Effector CD8-positive, alpha-beta T cell (primary cell): ENCODE measurements at places on chromosomes 1 and 21.

DNA sequence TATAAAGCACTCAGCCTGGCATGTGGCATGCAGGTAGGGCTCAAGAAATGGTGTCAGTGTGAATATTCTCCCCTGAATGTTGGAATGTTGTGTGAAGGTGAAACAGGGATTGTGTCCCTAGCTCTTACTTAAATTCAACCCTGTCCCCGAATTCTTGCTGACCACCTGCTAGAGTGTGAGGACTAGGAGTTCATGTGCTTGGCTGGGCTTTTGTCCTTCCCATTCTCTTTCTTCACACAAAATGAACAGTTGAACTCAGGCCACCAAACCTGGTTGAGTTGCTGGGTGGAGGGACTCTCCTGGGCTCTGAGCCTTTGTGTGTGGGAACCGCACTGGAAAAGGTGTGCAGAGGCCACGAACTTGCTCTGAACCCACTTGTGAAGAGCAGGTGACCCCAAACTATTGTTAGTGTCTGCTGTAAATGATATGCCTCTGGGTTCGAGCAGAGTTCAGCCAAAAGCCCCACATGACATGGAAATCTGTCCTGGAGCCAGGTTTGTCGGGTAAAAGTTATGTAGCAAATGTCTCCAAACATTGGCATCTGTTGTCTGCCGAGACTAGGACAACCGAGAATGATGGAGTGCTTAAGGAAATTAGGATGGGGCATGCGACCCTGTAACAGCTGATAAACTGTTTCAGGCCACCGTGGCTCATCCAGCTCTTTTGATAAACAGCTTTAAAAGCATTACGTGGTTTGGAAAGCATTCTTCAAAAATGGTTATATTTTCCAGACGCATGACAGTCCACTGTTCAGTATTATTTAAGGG lies 144.2 kb downstream of the DHRS3 start:
- no peak for DNase-seq

GRCh38 chr1:228077565-228078330 lies 4.8 kb upstream of the ARF1 start:
- DNase-seq = no peak

- no peak for DNase-seq
Observed at GRCh38 chr1:109312978-109313775, 6.4 kb upstream of the MYBPHL start.

DNA sequence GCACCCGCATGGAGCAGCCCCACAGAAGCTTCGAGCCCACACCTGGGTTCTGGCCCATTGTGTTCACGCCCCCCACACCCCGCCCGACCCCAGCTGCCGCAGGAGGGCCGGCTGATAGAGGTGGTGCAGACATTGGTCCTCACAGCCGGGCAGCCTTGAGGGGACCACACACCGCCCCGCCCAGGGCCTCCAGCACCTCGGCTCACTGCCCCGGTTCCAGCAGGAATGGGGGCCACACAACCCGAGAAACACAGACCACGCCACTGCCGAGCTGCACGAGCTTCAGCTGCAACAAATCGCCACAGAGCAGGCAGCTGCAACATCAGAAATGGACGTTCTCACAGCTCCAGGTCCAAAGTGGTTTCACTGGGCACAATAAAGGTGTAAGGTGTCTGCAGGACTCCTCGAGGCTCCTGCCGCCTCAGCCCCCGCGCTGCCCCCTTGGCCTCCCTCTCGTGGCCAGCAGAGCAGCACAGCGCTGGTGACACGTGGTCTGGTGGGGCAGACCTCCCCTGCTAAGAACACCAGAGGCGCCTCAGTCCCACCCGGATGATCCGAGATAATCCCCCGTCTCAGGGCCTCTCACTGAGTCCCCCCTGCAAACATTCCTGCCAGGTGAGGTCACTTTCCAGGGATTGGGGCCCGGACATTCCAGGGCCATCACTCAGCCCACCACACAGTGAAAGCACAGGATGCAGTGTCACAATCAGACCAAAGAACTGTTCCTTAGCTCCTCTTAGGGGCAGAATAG lies 62.3 kb upstream of the ADARB1 start:
- DNase-seq = no peak

DNA sequence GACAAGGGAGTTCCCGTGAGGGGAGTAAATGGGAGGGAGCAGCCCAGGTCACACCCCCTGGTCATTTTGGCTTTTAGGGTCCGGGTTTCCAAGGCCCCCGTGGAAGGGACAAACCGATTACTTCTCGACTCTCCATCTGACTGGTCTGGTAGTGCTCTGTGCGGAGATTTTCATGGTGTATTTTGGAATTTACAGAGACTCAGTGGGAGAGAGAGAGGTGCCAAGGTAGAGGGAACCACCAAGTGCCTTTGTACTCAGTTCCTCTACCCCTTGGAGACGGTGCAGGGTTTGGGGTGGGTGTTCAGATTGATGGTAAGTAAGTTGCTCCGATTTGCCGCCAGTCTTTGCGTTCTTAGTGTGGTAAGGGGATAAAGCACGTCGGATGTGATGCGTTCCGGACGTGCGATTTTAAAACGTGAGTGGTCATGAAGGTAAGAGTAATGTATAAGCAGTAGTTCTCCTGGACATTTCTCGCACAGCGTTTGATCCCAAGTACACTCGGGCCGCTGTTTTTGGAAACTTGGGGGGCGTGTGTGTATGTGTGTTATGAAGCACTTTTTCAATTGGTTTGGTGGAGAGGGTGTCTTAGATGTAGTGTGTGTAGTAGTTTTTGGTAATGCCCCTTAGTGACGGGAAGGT lies 682 bp downstream of the SUCO start:
- DNase-seq = peak; percentile 32

DNA sequence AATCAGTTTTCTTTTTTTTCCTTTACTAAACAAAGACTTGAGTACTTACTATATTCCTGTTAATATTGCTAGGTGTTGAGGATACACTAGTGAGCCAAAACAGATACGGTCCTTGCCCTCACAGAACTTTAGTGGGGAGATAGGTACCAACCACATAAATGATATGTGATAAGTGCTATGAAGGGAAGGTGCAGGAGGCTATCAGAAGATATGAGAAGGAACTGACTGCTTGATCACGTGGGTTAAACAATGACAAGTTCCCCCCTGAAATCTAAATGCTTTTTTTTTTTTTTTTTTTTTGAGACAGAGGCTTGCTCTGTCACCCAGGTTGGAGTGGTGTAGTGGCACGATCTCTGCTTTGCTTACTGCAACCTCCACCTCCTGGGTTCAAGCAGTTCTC lies 25.0 kb downstream of the RBM15 start:
- DNase-seq = no peak

GRCh38 chr1:77673716-77674355 lies 8.6 kb downstream of the ZZZ3 start:
- DNase-seq = no peak

- DNase-seq = no peak
Observed at GRCh38 chr21:31450980-31451379, 106.9 kb upstream of the TIAM1 start.

GRCh38 chr21:35932232-35932911 lies 128.0 kb downstream of the SETD4 start:
- no peak for DNase-seq

- no peak for DNase-seq
Observed at GRCh38 chr1:172390683-172391551, 29.6 kb upstream of the C1orf105 start.
